CD4-positive, alpha-beta T cell treated with Interleukin-4 for 4 hours (primary cell): ENCODE measurements at places on chromosomes 7 and 10.
A peak's percentile ranks its signal among the peaks of the same experiment; 100 is the strongest.

- no peak for DNase-seq
These were observed 224.8 kb downstream of the ADAM12 start for GRCh38 chr10:126163506-126163905.

- no peak for DNase-seq
These were observed 110.7 kb downstream of the SEMA3A start for GRCh38 chr7:84083846-84084245.

DNA sequence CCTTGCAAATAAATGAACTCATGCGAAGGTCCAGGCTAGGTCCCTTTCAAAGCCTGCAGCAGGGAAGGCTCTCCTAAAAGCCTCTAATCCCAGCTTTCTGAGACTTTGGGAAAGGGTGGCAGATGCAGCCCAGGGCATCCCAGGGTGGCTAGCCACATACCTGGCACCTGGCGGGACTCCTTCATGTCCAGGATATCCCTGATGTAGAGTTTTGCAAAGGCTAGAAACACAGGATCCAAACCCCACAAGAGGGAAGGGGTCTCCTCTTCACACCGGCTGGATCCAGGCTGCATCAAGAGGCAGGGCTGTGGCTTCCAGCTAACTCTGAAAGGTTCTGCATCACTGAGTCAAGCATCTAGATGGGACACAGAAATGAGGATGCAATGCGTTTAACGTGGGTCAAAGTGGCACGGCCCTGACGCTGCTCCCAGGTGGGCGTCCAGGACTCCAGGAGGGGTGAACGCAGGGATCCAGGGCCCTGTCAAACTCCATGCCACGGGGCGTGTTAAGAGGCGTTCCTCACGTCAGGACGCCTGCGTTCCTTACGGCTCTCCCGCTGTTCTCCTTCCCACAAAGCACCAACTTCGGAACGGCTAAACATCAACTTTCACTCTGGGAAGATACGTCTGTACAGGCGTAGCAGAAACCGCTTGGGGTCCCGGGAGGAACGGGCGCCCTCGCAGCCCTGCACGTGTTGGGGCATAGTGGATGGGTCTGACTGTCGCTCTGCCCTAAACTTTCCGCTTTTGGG is 507 bp downstream of the STN1 start:
- DNase-seq = peak; percentile 20

GRCh38 chr10:34420273-34420672 is 394.8 kb downstream of the PARD3 start:
- no peak for DNase-seq

DNA sequence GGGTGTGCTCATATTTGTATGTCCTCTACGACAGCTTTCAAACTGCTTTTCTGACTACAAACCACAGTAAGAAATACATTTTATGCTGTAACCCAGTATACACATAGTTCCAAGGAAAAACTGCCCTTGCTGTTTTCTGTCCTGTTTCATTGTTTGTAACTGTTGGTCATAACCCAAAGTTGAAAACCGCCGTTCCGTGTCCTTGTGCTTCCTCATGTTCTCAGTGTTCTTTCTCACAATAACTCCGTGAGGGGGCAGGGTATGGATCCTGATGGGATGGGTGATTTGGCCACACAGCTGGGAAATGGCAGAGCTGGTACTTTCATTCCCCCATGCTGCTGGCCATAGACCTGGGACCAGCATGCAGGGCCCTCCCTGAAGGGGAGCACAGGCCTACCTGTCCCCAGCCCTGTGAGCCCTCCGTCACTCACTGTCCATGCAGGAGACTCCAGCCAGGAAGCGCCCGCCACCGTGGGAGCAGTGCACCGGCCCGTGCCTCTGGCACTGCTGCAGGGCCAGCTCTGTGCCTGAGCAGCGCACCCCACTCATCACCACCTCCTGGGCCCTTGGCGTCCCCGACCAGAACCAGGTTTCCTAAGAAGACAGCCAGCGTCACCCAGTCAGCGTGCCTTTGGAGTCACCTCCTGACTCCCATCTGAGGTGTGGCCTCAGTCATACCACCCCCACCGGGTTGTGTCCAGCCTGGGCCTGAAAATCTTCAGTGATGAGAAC is 12.7 kb downstream of the LOXL4 start:
- DNase-seq = no peak

DNA sequence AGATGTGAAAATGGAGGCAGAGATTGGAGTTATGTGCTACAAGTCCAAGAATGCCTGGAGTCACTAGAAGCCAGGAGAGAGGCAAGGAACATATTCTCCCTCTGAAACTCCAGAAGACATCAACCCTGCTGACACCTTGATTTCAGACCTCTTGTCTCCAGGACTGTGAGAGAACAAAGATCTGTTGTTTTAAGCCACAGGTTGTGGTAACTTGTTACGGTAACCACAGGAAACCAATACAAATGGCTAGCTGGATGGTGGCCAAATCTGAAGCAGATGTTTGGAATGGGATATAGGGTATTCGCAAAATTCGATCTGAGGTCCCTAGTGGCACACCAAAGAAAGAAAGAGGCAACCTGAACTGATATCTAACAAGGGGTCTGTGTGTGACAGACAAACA is 129.0 kb downstream of the HERPUD2 start:
- DNase-seq = no peak

GRCh38 chr10:23422003-23422411 is 16.9 kb upstream of the OTUD1 start:
- no peak for DNase-seq

- no peak for DNase-seq
These were observed 327.3 kb upstream of the NRP1 start for GRCh38 chr10:33661580-33662336.

- no peak for DNase-seq
These were observed 663 bp downstream of the HERPUD2 start for GRCh38 chr7:35694161-35694783.

DNA sequence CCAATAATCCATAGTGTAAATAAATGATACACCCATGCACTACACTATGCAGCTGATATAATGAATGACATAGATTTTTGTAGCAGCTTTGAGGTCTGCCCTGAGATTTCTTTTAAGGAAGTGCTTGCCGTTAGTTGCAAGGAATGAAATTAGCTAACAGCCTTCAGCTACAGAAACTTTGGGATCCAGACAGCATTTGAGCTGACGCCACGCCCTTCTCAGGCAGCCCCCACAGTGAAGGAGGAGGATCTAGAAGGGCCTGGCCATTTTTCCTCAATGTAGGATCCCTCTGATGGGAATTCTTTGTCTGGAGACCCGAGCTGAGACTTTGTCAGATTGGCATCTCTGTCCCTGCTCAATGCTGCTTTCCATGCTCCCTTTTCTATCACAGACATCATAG is 6.1 kb upstream of the PDK4 start:
- DNase-seq = no peak

DNA sequence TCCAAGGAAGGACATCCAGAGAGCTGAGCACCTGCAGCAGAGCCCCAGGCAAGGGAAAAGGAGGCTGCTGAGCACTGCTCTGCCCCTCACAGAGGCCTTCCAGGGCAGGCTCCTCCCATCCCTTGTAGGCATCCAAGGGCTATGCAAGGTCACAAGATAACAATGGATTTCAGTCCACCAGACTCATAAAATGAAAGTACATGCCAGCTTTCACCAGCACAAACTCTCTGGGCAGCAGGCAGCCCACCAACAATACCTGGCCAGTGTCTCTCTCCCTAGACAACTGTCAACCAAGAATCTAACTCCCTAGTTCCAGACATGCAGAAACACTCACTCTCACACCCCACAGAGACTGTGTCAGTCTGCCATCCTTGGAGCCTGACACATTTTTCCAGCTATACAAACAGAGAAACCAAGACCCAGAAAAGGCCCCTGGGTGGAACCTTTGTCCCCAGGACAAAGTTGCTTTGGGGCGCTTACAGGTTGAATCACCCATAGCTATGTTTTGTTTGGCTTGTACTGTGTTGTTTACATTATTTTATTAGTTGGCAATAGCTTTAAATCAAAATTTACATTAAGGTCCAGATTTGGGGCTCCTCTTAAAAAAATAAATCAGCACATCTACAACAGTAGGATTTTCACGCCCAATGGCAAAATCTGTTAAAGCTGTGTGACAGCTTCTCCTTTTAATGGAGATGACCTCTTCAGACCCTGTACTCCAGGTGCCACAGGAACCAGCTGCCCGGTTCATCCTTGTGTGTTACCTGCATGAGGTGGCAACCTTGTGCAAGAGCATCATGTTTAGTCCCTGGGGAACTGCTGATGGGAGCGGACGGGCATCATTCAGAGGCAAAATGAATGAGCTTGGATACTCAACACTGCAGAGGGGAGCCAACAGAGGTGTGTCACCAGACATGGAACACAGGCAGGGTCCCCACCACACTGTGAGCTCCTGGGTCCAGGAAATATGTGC is 5.2 kb downstream of the GRID1 start:
- DNase-seq = no peak

DNA sequence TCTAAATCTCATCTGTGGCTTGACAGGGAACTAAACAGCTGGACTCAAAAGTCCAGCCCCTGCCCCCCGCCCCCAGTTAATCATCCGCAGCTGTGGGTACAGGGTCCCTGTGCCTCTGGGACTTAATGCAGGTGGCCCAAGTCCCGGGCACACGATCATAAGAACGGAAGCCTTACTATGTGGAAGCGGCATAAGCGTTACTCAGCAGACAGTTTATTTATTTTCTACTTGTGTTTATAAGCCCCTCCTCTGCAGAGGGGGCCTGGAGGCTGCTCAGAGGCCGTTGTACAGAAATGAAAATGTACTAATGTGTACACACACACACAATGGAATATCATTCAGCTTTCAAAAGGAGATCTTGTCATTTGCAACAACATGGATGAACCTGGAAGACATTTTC is 158.0 kb upstream of the TNS3 start:
- DNase-seq = no peak

DNA sequence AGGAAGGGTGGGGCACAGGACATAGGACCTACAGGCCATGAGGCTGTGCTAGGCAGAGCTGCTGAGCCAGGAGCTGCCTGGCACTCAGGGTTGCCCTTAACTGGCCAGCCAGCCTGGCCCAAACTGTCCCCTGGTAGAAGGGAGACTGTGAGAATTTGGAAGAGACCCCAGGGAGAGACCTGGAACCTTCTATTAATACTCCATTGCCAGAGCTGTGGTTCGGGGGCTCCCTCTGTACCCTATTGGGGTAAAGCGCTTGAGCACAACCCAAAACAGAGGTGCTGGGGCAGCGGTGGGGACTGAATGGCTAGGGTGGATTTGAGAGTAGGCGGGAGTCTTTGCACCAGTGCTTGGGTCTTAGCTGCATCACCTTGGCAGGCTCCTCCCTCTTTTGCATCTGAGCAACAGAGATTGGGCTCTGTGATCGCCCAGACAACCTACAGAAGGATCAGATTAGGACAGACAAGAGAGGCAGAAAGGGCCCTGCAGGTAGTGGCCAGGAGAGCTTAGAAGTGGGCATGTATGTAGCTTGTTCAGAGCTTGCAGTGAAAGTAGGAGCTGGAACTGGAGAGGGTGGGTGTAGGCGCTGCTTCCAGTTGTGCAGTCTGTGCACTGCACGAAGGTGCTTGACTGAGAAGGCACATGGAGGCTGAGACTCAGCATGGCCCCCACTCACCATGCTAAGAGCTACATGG is 53.3 kb downstream of the ADCYAP1R1 start:
- DNase-seq = no peak

DNA sequence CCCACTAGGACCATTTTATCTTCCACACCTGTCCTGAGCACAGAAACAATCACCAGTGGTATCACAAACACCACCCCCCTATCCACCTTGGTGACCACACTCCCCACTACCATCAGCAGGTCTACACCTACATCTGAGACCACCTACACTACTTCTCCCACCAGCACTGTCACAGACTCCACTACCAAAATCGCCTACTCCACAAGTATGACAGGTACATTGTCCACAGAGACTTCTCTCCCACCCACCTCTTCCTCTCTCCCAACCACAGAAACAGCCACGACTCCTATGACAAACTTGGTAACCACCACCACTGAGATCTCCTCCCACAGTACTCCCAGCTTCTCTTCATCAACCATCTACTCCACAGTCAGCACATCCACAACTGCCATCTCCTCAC is 3.3 kb downstream of the MUC3A start:
- DNase-seq = no peak

DNA sequence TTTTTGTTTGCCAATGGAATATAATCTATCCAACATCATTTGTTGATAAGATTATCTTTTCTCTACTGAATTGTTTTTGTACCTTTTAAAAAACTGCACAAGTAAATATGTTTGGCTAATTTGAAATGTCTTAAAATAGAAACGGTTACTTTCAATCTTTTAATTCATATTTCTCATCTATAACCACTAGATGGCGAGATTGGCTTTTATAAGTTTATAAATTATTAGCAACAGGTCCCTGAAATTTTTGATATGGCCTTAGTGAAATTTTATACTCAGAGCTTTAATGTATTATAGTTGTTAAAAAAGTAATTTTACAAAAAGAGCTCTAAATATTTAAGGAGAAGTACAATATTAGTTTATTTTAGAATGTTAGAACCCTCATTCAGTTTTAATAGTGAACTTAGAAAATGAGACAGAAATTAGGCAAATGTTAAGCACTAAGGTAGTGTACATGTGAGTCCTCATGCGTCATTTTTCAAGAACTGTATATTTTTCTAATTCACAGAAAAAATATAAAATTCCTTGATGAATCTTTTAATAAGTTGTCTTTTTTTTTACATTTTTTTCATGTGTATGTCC is 592.5 kb downstream of the ARL4A start:
- peak; percentile 37 for DNase-seq

DNA sequence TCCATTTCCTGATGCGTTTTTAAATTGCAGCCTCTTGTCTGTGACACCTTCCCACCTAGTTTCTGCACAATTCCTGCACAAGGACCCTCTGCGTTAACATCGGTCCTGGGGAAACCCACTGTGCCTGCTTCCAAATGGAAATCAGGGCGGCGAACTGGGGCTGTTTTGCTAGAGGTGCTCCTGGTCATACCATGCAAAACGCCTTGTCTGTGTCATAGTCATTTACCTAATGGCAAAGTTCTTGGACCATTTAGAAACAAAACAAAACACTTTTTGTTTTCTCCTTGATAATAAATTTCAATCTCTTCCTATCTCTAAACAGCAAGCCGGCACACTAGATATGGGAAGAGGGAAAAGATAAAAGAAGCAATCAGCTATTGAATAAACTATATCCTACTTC is 206.9 kb upstream of the KLF14 start:
- no peak for DNase-seq

DNA sequence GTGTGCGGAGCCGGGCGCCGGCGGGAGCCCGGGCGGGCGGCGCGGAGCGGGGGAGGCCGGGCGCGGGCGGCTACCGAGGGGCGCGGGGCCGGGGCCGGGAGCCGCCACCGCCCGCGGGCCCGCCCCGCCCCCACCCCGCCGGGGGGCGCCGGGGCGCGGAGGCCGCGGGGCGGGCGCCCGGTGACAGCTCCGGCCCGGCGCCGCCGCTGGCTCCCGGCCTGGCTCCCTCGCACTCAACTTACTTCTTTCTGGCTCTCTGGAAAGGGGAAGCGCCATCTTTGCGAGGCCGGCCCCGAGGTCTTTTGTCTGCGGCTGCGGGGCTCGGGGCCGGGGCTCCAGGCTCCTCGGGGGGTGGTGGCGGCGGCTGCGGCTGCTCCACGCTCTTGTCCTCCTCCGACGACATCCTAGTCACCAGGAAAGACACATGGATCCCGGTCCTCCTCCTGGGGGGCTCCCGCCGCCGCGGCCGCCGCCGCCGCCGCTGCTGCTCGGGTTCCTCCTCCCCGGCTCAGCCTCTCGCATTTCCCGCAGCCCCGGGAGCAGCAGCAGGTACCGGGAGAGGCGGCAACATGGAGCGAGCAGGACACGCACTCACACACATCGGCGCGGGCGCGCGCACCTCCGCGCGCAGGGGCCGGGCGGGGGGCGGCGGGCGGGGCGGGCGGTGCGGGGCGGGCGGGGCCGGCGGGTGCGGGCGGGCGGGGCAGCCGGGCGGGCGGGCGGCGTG is at the start of gene KMT2C:
KMT2C (minus strand) TSS at position 620 of the 727 bp plus-strand sequence; CDS start at position 403, 217 bp downstream.
- DNase-seq = peak; percentile 41

- peak; percentile 38 for DNase-seq
These were observed 46.0 kb downstream of the ATAD1 start for GRCh38 chr10:87771871-87772500.
